ENCODE measurements at places on chromosomes 5 and 9.

DNA sequence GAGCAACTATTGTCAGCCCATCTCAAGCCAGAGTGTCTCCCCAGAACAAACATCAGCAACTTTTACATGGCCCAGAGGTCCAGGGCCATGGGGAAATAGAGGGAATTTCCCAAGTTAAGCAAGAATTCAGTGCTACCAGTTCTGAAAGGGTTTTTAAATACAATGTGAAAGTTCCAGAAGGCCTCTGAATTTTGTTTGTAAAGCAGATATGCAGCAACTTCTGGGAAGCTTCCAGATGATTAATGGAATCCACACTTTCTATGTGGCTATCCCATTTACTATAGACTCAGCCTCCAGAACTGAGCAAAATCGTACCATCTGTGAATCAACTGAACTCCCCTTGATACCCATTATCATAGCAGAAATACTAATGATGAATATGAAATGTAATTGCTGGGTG, 93.8 kb downstream of the FEM1C start:
- DNase-seq = peak; percentile 87

GRCh38 chr5:99320436-99320835, 391.6 kb upstream of the CHD1 start:
- DNase-seq = no peak

GRCh38 chr5:52870448-52870847, 82.7 kb downstream of the ITGA1 start:
- peak; percentile 42 for DNase-seq

- peak; percentile 81 for DNase-seq
Observed at GRCh38 chr9:110700953-110701352, 32.4 kb downstream of the MUSK start.

DNA sequence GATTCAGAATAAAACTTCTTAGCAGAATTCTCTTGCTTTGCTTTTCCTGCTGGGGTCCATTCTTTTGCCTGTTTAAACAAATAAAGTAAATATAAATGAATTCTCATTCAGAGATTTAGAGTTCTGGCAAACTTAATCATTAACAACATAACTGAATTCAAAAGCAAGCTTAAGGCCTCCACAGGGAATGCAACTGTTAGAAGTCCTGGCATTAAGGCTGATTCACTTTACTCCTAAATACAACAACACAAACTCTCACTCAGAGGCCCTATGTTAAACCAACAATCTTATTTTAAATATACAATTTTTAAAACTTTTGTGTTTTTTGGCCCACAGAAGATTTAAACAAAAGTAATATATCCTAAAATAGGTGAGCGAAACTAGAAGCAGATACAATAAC, 178.3 kb downstream of the AP3B1 start:
- DNase-seq = no peak

- DNase-seq = no peak
Observed at GRCh38 chr5:55636177-55636576, 75.9 kb downstream of the SLC38A9 start.

DNA sequence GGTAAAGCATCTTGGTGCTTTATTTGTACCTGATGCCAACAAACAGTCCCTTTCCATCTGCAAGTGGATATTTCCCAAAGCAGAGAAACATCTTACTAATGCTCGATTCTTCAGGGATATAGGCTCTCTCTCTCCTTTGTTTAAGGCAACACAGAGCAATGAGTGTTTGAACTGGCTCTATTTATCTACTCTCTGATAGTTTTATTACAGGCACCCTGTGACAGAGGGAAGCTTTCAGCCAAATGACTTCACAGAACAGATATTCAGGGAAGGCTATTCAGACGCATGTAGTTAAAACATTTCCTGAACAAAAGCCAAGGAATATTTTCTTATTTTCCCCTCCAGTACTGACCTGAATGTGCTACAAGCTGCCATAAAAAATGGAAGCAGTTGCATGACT, 141.8 kb downstream of the YIPF5 start:
- DNase-seq = peak; percentile 56

Measured in foreskin fibroblast (primary cell).